ENCODE measurements at places on chromosomes 4 and X.

- DNase-seq: peak; percentile 96
These were observed 20.0 kb downstream of the CFAP97 start for GRCh38 chr4:185183622-185184281.

DNA sequence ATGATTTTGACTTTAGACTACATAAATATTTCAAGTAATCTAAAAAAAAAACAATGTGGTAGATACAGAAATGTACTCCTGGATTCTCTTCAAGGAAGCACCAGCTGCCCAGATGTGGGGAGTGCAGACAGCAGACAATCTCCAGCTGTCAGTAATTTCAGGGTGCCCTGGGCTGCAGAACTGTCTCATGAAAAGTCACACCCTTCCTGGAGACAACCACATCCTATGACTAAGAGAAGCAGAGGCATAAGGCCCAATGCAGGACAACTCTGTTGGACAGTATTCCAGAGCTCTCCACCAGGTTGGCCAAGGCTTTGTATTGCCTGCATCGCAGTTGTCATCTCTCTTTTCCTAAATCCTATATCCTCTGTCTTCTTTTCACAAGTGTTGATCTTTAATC, 34.4 kb upstream of the BLTP1 start:
- peak; percentile 38 for DNase-seq

- DNase-seq: peak; percentile 74
These were observed 49.0 kb upstream of the VEGFC start for GRCh38 chr4:176841711-176842112.

- DNase-seq: peak; percentile 88
These were observed 27.5 kb upstream of the PDGFC start for GRCh38 chr4:156999175-156999517.

DNA sequence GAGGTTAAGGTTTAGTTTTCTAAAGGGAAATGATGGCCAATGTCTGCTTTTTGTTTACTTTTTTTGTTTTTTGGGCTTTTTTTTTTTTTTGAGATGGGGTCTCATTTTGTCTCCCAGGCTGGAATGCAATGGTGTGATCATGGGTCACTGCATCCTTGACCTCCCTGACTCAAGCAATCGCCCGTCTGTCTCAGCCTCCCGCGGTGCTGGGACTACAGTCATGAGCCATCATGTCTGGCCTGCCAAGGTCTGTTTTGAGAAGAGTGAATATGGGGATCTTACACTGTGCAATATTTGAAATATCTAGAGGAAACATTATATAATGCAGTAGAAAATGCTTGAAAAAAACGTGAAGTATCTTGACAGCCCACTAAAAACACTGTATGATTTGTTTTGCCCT, 162.5 kb downstream of the GASK1B start:
- no peak for DNase-seq

DNA sequence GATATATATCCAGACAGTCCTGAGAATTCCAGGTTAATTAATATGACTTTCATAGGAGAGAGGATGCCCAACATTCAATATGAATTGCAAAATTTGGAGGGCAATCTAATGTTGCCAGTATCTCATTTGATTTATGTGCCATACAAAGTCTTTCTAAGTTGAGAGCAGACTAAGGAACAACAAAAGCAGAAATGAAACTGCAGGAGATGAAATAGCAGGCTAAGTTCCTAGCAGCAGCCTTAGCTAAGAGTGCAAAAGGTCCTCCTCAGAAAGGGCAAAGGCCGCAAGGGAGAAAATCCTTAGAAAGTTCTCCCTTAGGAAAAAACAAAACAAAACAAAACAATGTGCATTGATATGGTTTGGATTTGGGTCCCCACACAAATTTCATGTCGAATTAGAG, 602.9 kb upstream of the HTR2C start:
- DNase-seq: no peak

Measured in GM23248 (cell line).